ENCODE measurements at places on chromosomes 13 and 19. TPM values are rescaled to one million over a fixed set of nuclear protein-coding genes. Genes with fewer than 3 reads are reported as not detected.

GRCh38 chr13:65670014-65670625 is 1560.0 kb downstream of the PCDH9 start:
- DNase-seq: no peak

The ZNF296 gene
- total RNA-seq: 13.4 TPM

GRCh38 chr13:73572824-73573223 is 514.0 kb downstream of the KLF5 start:
- DNase-seq: no peak

The ZNF576 gene
- total RNA-seq: 15.9 TPM

The MISP3 gene
- 3.4 TPM for total RNA-seq
